ENCODE measurements at places on chromosomes 1 and 21. TPM values are rescaled to one million over a fixed set of nuclear protein-coding genes. Genes with fewer than 3 reads are reported as not detected.

Gene LELP1
- not detected for total RNA-seq

Gene OR2AK2
- total RNA-seq: 5.6 TPM

Gene HTR6
- total RNA-seq: 5.3 TPM

Gene C1QB
- total RNA-seq: 43.7 TPM

Gene ARHGEF10L
- total RNA-seq: 38.0 TPM

Gene KLHDC9
- total RNA-seq: 25.0 TPM

Gene G0S2
- 3.8 TPM for total RNA-seq

Gene CNIH3
- total RNA-seq: 13.2 TPM

Gene AGMAT
- total RNA-seq: 2.2 TPM

Gene KIF26B
- 7.7 TPM for total RNA-seq

Gene GPA33
- not detected for total RNA-seq

Gene CFHR3
- total RNA-seq: not detected

Gene CD1E
- total RNA-seq: not detected

Gene OR2L3
- total RNA-seq: 1.3 TPM

Gene UBE2U
- total RNA-seq: not detected

Gene SERINC2
- total RNA-seq: 1.3 TPM

Gene CAMTA1
- total RNA-seq: 143 TPM

Gene DTL
- total RNA-seq: 1.4 TPM

Gene FLVCR1
- 18.0 TPM for total RNA-seq

Gene KRTAP21-2
- total RNA-seq: not detected

Gene B3GALT2
- 19.2 TPM for total RNA-seq

Gene NUAK2
- total RNA-seq: 2.3 TPM

Gene PSRC1
- total RNA-seq: 77.2 TPM

Gene VASH2
- 3.9 TPM for total RNA-seq

Gene RGS13
- not detected for total RNA-seq

Gene REN
- not detected for total RNA-seq

Gene CFAP74
- 12.4 TPM for total RNA-seq

Gene SPRR2B
- total RNA-seq: not detected

Gene PLEKHG5
- 64.2 TPM for total RNA-seq

Gene NR5A2
- total RNA-seq: not detected

Gene DCDC2B
- total RNA-seq: not detected

Gene SELENOF
- total RNA-seq: 110 TPM

Gene IGSF9
- 0.42 TPM for total RNA-seq

Gene PLA2G2A
- not detected for total RNA-seq

Gene OR10J4
- not detected for total RNA-seq

Gene CD5L
- total RNA-seq: not detected

Gene FAM43B
- 10.4 TPM for total RNA-seq

Gene RNPEP
- 21.7 TPM for total RNA-seq

Gene PRKAA2
- total RNA-seq: 13.0 TPM

Gene OR10Z1
- total RNA-seq: not detected

Gene ZNF695
- total RNA-seq: 2.8 TPM

Gene LRRC3
- total RNA-seq: 1.7 TPM

Gene GBP6
- total RNA-seq: 0.50 TPM

Gene TMEM50B
- 43.5 TPM for total RNA-seq

Gene PDE9A
- 16.8 TPM for total RNA-seq

Gene SAMD11
- 3.1 TPM for total RNA-seq

All from dorsolateral prefrontal cortex (tissue), 122 donors.